Activated CD8-positive, alpha-beta T cell treated with anti-CD3 and anti-CD28 coated beads for 36 hours (primary cell): ENCODE measurements at places on chromosomes 16 and 17. TPM values are rescaled to one million over a fixed set of nuclear protein-coding genes. Genes with fewer than 3 reads are reported as not detected.

- peak; percentile 26 for DNase-seq
Measured at GRCh38 chr16:88983771-88984687, 7.0 kb upstream of the CBFA2T3 start.

DNA sequence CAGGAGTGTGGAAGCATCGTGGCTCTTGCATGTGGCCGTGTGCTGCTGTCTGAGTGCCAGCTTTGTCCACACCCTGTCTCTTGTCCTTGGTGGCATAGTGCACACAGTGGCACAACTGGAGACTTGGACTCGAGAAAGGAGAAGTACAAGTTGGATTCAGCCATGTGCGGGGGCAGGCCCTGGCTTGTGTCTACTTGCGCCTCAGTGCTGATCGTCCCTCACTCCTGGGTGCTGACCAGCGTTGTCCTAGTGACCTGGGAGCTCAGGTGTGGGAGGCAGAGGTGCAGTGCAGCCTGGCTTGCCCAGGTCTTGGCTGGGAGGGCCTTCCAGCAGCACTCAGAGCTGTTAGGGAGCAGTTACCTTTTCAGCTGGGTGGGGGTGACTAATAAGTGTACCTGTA is 20.6 kb downstream of the MPRIP start:
- no peak for DNase-seq

DNA sequence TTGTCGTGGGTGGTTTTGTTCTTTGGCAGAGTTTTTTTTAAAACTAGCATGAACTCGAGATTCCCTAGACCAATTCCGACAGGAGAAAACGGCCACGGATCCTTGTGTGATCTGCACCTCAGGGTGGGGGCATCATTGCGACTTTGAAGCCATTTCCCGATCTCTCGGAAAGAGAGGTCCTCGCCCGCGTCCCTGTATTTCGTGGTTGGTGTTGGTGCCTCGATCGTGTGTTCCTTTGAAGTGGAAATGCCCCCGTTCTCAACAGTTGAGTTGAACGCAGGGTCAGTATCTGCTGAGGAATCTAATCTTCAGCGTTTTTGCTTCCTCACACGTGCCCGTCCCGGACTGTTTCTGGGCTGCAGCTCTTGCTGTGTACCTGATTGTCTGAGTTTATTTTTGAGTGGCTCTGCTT is 1.1 kb downstream of the CRAMP1 start:
- DNase-seq: peak; percentile 27

- DNase-seq: no peak
Measured at GRCh38 chr16:69904495-69905170, 46.5 kb upstream of the CLEC18A start.

GRCh38 chr16:2819179-2819938 is 2.3 kb downstream of the PRSS21 start:
- DNase-seq: no peak

GRCh38 chr17:56536766-56537165 is 56.7 kb upstream of the NOG start:
- DNase-seq: no peak

- no peak for DNase-seq
Measured at GRCh38 chr17:72861811-72862210, 230.7 kb downstream of the SLC39A11 start.

- DNase-seq: peak; percentile 98
Measured at GRCh38 chr16:29029168-29029994, 44.5 kb downstream of the LAT start.

DNA sequence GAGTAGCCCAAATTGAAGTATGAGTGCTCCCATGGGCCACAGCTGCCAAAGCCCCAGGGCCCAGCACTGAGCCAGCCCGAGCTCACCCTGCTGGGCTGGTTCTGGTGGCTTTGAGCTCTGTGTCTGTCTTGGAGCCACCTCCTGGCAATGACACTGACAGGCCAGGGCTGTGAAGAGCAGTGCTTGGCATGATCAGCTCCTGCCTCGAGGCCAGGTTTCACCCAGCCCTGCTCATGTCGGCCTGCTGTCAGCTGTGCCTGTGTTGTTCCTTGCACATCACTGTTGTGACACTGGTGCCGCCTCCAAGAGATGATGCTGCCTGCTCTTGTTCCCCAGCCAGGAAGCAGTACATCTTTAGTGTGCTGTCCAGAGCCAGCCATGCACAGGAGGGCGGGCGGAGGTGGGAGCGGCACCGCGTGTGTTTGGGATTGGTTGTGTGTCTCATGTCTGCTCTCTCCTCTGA is 26.0 kb downstream of the PLD6 start:
- peak; percentile 32 for DNase-seq

GRCh38 chr17:73013816-73014663 is 78.4 kb downstream of the SLC39A11 start:
- no peak for DNase-seq

- DNase-seq: no peak
Measured at GRCh38 chr17:65820811-65821210, 259.4 kb upstream of the AXIN2 start.

DNA sequence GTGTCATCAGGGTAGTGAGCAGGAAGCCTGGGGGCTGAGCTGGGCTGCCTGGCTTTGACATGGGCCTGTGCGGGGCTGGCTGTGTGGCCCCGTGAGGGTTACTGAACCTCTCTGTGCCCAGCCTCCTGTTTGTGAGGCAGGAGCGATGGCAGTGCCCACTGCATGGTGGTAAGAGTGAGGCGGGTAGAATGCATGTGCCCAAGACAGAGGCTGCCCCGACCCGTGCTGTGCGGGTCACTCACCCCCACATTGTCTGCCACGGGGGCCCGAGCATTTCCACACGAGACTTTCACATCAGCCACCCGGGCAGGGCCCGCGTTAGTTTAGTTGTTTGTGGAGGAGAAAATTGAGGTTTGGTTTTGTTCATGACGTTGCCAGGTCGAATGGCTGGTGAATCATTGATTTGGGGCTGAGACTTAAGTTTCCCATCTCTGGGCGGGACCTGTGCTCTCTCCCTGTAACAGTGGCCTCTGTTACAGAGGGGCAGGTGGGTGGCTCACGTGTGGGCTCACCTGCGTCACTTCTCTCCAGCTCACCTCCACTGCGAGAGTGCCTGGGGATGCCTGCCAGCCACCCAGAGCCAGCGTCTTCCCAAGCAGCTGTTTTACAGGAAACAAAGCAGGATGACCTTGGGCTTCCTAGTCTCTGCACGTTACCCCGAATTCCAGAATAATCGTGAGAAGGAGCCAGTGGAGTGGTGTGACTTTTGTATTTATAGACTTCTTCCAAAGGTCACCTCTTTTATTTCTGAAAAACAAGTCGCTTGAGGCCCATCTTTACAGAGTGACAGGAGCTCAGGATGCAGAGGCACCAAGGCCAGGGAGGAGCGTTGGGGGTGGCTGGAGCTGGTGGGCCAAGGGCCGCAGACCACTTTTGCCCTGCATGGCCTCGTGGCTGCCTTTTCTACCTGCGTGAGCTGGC is 150.6 kb downstream of the RPTOR start:
- DNase-seq: peak; percentile 42

GRCh38 chr17:47935961-47936360 is 5.4 kb upstream of the PNPO start:
- DNase-seq: no peak

GRCh38 chr17:6868582-6868981 is 37.1 kb upstream of the TEKT1 start:
- no peak for DNase-seq

GRCh38 chr16:11848842-11849241 is 2.5 kb downstream of the RSL1D1 start:
- DNase-seq: peak; percentile 9

- DNase-seq: no peak
Measured at GRCh38 chr17:81841866-81842265, 7.0 kb upstream of the PPP1R27 start.

GRCh38 chr16:27625050-27625697 is 75.2 kb downstream of the KATNIP start:
- DNase-seq: no peak

DNA sequence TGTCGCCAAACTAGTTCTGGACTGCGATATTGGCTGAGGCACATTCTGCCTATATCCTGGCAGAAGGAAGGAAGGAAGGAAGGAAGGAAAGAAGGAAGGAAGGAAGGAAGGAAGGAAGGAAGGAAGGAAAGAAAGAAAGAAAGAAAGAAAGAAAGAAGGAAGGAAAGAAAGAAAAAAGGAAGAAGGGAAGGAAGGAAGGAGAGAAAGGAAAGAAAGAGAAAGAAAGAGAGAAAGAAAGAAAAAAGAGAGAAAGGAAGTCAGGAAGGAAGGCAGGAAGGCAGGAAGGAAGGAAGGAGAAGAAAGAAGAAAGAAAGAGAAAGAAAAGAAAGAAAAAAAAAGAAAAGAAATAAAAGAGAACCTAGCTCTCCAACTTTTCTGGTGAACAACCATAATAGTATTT is 587.1 kb downstream of the RBFOX1 start:
- no peak for DNase-seq

GRCh38 chr16:30369938-30370455 is 297 bp downstream of the TBC1D10B start:
- no peak for DNase-seq

GRCh38 chr17:33949100-33949499 is 306.0 kb upstream of the CCL2 start:
- no peak for DNase-seq

DNA sequence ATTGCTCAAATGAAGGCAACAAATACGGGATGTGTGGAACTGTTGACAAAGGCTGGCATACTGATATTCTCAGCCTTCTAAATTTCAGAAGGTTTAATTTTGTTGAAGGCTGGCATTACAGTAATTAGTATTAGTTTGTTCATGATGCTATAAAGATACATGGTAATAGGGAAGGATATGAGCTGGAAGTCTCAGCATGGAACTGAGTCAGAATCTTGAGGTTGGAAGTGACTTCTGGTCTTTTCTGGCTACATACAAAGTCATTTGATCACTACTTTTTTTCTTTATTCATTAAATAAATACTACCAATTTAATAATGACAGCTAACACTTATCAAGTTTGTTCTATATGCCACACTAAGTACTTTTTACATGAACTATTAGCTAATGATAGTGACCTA is 22.6 kb downstream of the RABEP1 start:
- no peak for DNase-seq

DNA sequence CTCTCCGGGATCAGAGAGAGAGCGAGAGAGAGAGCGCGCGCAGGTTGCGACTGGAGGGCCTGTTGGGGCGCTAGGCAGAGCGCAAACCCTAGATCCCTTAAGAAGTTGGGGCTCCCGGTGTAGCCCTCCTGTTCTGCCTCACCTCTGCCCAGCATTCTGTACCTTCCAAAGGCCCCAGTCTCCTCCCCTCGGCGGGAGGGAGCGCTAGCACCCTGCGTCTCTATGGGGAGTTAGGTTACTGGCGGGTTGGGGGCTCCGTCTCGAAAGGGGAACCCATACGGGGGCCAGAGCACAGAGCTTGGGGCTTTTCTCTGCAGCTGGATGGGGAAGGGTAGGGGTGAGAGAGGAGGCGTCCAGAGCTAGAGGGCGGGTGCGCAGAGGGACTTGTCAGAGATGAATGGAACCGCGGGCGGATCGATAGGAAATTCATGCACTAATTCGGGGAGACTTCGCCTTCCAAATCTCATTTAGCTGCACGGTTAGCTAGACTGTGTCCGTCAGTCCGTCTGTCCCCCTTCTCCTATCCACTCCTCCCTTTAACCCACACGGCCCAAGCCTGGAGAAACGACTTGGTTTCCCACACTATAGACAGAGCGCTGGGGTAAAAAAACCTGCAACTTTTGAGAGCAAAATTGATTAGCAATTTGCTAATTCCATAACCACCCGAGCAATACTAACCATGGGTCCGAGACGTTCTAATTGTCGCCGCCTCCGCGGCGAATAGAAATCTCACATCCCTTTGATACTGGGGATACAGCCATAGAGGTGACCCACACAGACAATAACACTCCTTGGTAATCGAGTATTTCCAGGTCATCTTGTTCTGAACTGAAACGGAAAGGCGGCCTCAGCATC is 693 bp upstream of the HOXB4 start:
- DNase-seq: peak; percentile 35

DNA sequence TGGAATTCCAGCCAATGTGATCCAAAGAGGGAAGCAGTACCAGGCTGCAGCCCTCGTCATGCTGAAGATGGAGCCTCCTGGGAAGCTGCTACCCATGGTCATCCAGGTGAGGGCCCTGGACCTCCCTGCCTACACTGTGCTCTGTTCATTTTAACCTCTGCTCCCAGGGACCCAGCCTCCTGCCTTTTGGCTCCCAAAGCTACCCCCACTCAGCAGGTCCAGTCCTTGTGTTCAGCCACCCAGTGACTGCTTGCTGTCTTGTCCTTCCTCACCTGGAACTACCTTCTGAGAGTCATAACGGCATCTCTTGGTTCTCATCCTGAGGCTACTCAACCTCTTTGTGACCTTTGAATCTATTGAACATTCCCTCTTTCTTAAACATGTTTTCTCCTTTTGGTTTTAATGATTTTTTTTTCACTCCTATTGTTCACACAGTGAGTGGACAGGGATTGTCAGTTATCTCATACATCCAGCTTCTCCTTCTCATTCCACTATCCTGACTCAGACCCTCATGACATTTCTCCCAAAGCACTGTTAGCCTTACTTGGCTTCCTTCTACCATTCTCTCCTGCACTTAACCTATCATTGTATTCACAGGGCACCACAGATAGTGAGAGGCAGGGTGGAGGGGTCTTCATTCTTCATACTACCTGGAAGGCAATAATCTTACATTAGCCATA is 53.3 kb downstream of the GOSR1 start:
- no peak for DNase-seq

GRCh38 chr17:45950888-45951287 is 48.2 kb upstream of the STH start:
- DNase-seq: no peak

DNA sequence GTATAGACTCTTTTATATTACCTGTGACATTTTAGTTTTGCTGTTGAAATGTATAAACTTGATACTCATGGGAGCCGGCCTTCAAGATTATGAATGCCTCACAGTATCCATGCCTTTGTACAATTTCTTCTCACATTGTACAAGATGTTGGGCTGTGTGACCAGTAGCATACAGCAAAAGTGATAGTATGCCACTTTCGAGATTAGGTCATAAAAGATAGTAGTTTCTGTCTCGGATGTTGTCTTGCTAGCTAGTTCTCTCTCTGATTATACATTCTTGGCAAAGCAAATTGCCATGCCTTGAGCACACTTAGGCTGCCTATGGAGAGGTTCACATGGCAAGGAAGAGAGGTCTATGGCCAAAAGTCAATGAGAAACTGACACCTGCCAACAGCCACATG is 1309.8 kb upstream of the CDH8 start:
- no peak for DNase-seq

Gene FZD2
- 0.16 TPM for total RNA-seq

Gene SEC14L5
- 0.07 TPM for total RNA-seq

Gene TLK2
- total RNA-seq: 24.8 TPM

Gene EME2
- total RNA-seq: 15.5 TPM

Gene RRAD
- 0.61 TPM for total RNA-seq

Gene FOXF1
- total RNA-seq: not detected

Gene GPR179
- 0.07 TPM for total RNA-seq

Gene CRYM
- total RNA-seq: not detected

Gene NXPH3
- total RNA-seq: 0.20 TPM

Gene TBC1D3E
- total RNA-seq: not detected

Gene DDX19B
- 34.8 TPM for total RNA-seq

Gene LLGL2
- total RNA-seq: 7.2 TPM

Gene HBA1
- not detected for total RNA-seq

Gene BCL6B
- total RNA-seq: 2.4 TPM
